ENCODE measurements at places on chromosomes 5 and 9. TPM values are rescaled to one million over a fixed set of nuclear protein-coding genes. Genes with fewer than 3 reads are reported as not detected.

TUBB4B gene
- total RNA-seq, result 265 TPM

GMCL2 gene
- total RNA-seq, result not detected

SPATA9 gene
- total RNA-seq, result 0.15 TPM

CAPSL gene
- total RNA-seq, result not detected

GRCh38 chr5:148421661-148422060, 37.9 kb downstream of the FBXO38 start:
- DNase-seq, result no peak

- DNase-seq, result no peak
Measured at GRCh38 chr5:135694906-135695305, 116.1 kb upstream of the CXCL14 start.

GRCh38 chr5:170641589-170642031, 137.8 kb downstream of the KCNIP1 start:
- no peak for DNase-seq

All from Panc1 (cell line).